ENCODE measurements at places on chromosomes 7 and 10. TPM values are rescaled to one million over a fixed set of nuclear protein-coding genes. Genes with fewer than 3 reads are reported as not detected.
A peak's percentile ranks its signal among the peaks of the same experiment; 100 is the strongest.

DNA sequence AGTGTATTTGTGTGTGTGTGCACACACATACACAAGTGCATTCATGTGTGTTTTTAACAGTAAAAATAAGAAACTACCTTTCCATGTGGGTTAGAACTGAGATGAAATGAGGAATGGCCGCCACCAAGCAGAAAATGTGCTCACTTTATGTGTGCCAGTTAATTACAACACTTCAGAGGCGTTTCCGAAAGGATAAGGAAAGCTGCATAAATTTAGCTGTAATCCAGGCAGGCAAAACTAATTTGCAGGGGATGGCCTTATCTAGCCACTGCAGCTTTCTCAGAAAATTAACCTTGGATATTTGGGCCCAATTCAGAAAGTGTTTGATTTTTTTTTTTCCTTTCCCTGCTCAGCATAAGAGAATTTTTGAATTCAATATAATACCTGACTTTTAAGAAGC lies 328.8 kb upstream of the PHF14 start:
- no peak for DNase-seq
- no peak overlapping the region for H3K27ac ChIP-seq
- H3K4me3 ChIP-seq, result no peak overlapping the region
- no peaks in the 10 kb centered on the region for H3K36me3 ChIP-seq
- no peaks in the 10 kb centered on the region for H3K4me1 ChIP-seq

The SAP25 gene
- total RNA-seq, result 10.1 TPM

The AGAP5 gene
- 8.4 TPM for total RNA-seq

The PROSER2 gene
- 13.4 TPM for total RNA-seq

- H3K27me3 ChIP-seq, result no peaks in the 10 kb centered on the region
- peak overlapping the region; percentile 92 for H3K27ac ChIP-seq
- H3K36me3 ChIP-seq, result no peaks in the 10 kb centered on the region
- H3K4me1 ChIP-seq, result no peaks in the 10 kb centered on the region
- DNase-seq, result no peak
Observed at GRCh38 chr10:37975401-37975991, 951 bp downstream of the ZNF25 start.

DNA sequence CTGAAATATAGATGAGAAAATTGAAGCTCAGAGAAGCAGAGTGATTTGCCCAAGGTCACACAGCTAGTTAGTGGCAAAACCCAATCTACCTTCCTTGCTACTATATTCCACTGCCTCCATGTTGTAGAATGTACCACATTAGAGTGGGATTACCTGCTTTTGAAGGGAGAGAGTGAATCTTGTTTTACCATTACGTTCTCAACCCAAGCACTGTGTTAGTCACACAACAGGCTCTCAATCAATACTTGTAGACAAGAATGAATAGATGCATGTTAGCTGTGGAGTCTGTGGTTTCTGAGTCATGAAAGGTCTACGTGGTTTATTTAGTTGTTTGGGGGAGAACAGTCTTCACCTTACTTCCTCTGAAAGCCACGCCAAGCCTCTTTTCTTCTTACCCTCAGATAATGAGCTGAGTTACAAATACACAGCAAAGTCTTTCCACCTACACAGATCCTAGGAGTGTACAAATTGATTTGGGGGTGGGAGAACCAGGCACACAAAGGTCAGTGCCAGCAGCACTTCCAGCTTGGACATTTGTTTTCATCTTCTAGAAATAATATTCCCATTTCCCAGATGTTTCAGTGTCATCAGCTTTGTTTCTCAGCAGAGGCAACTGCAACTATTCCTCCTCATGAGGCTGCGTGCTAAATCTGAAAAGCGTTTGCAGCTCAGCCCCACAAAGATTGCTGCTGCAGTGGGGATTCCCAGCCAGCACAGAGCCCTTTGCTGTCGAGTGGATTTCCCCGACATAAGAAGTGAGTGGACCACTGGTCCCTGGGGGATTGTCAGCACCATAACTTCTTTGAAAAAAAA lies 71.5 kb upstream of the ADO start:
- H3K36me3 ChIP-seq, result no peaks in the 10 kb centered on the region
- no peaks in the 10 kb centered on the region for H3K27me3 ChIP-seq
- DNase-seq, result no peak
- H3K4me3 ChIP-seq, result no peak overlapping the region
- no peaks in the 10 kb centered on the region for H3K4me1 ChIP-seq

GRCh38 chr10:92131275-92131820 lies 159.5 kb downstream of the CPEB3 start:
- no peak overlapping the region for H3K27ac ChIP-seq
- no peaks in the 10 kb centered on the region for H3K4me1 ChIP-seq
- no peaks in the 10 kb centered on the region for H3K27me3 ChIP-seq
- no peak overlapping the region for H3K4me3 ChIP-seq
- no peak for DNase-seq

DNA sequence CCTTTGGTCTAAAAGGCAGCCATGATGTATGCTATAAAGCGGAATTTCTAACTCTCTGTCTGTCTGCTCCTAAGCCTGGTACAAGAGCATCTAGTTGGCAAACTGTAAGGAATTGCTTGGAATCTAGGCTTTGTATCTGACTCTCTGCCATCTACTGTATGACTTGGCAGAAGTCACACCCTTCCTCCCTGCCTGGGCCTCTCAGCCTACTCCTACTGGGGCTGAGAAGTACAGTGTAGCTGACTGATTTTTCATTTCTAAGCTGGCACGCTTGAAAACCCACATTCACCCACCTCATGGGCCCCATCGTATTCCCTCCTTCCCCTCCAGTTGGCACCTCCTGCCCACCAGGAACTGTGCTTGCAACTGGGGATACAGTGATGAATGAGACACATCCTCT lies 435.2 kb downstream of the PLXNA4 start:
- H3K36me3 ChIP-seq, result no peaks in the 10 kb centered on the region
- no peak overlapping the region for H3K27ac ChIP-seq
- no peak overlapping the region for H3K4me3 ChIP-seq
- no peaks in the 10 kb centered on the region for H3K4me1 ChIP-seq
- DNase-seq, result no peak

The PAPOLB gene
- 0.36 TPM for total RNA-seq

DNA sequence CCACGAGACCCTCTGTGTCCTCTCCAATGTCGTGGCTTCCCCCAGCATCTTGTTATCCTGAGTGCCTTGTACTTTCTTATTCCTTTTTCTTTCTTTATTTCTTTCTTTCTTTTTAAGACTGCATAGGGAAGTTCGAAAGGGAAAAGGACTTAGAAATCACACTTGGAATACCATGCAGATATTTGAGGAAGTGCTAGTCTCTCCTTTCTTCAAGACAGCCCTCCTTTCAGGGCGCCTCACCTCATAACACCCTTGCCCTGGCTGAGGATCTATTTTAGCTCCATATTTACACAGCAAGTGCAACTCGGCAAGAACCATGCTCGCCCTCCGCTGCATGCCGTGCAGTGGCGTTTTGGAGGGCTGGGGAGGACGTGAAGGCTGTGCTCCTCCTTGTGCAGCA lies 232.3 kb upstream of the GLI3 start:
- no peaks in the 10 kb centered on the region for H3K4me1 ChIP-seq
- no peak overlapping the region for H3K4me3 ChIP-seq
- H3K27me3 ChIP-seq, result no peaks in the 10 kb centered on the region
- DNase-seq, result no peak

GRCh38 chr7:52154382-52154781 lies 837.8 kb upstream of the COBL start:
- H3K4me1 ChIP-seq, result no peaks in the 10 kb centered on the region
- no peak for DNase-seq
- H3K27ac ChIP-seq, result no peak overlapping the region
- H3K27me3 ChIP-seq, result no peaks in the 10 kb centered on the region
- H3K4me3 ChIP-seq, result no peak overlapping the region

- H3K36me3 ChIP-seq, result no peaks in the 10 kb centered on the region
- no peaks in the 10 kb centered on the region for H3K4me1 ChIP-seq
- H3K27me3 ChIP-seq, result no peaks in the 10 kb centered on the region
- no peak for DNase-seq
Observed at GRCh38 chr10:57785068-57785467, 482.6 kb downstream of the IPMK start.

DNA sequence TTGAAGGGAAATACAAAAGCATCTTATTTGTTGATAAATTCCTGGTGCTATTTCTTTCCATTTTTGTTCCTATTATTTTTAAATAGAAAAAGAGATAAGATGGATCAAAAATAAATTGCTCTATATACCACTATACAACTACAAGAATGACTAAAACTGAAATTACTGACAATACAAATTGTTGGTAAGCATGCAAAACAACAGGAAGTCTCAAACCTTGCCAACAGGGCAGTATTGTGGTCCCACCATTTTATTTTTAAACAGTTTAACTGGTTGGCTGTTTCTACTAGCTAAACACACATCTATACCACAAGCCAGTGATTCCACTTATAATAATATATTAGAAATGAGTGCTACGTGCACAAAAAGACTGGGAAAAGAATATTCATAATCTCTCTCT lies 213.0 kb downstream of the JAZF1 start:
- no peak overlapping the region for H3K27ac ChIP-seq
- H3K36me3 ChIP-seq, result no peaks in the 10 kb centered on the region
- no peak for DNase-seq

The NT5C2 gene
- 60.5 TPM for total RNA-seq

DNA sequence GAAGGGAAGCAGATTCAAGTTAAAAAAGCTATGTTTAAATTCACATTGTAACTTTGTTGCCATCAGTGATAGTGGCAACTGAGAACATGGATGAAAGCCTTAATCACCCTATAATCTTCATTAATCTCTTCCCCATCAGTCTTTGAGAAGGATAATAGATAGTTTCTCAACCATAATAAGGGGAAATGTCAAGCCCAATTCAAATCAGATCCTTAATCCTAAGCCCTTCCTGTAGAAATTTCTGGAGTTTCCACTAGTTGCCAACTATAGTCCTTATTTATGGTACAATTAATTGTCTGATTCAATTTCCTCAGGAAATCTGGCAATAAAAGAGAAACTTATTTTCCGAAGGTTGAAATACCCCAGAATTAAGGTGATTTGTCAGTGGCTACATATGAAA lies 431.8 kb downstream of the ZWINT start:
- H3K27me3 ChIP-seq, result no peaks in the 10 kb centered on the region
- no peaks in the 10 kb centered on the region for H3K36me3 ChIP-seq
- H3K4me3 ChIP-seq, result no peak overlapping the region
- no peak overlapping the region for H3K27ac ChIP-seq
- no peaks in the 10 kb centered on the region for H3K4me1 ChIP-seq

DNA sequence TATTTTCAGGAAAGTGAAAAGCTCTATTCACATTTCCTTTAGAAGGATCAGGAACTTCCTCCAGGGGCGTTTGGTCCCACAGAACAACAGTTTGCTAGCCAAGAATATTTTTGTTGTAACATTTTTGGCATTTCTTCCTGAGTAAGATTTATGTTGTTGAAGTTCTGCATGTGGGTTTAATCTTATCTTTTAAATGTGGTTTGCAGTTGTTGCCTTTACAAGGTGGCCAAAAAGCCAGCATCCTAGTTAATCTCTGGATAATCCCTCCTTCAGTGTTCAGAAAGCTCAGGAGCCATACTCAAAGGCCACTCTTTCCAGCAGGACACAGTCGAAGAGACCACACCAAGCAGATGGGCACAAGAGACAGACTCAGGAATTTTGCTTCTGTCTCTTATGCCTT lies 30.0 kb downstream of the SLC26A4 start:
- H3K27me3 ChIP-seq, result no peaks in the 10 kb centered on the region
- no peaks in the 10 kb centered on the region for H3K36me3 ChIP-seq
- H3K27ac ChIP-seq, result no peak overlapping the region
- H3K4me1 ChIP-seq, result no peaks in the 10 kb centered on the region
- H3K4me3 ChIP-seq, result no peak overlapping the region

DNA sequence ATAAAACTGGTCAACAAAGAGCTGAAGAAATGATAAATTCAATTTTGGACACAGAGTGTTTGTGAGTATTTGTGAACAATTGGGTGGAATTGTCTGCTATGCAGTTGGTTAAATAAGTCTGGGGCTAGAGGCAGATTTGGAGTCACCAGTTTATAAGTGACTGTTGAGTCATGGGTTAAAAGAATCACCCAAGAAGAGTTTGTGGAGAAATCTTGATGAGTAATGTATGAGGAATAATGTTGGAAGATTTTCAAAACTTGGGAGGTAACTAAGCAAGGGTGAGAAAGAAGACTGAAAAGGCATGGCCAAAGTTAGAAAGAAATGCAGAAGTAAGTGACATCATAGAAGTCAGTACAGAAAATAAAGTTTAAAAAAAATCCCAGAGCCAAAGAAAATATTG lies 750.7 kb downstream of the MAGI2 start:
- H3K27me3 ChIP-seq, result no peaks in the 10 kb centered on the region
- no peak for DNase-seq
- H3K4me3 ChIP-seq, result no peak overlapping the region
- no peak overlapping the region for H3K27ac ChIP-seq
- H3K4me1 ChIP-seq, result no peaks in the 10 kb centered on the region

GRCh38 chr10:76428551-76429367 lies 997.3 kb downstream of the LRMDA start:
- no peaks in the 10 kb centered on the region for H3K36me3 ChIP-seq
- H3K4me3 ChIP-seq, result no peak overlapping the region
- no peak for DNase-seq
- no peaks in the 10 kb centered on the region for H3K27me3 ChIP-seq

GRCh38 chr10:113775686-113776294 lies 24.3 kb downstream of the PLEKHS1 start:
- DNase-seq, result no peak
- no peaks in the 10 kb centered on the region for H3K27me3 ChIP-seq
- H3K27ac ChIP-seq, result no peak overlapping the region
- no peak overlapping the region for H3K4me3 ChIP-seq
- H3K4me1 ChIP-seq, result no peaks in the 10 kb centered on the region

- no peaks in the 10 kb centered on the region for H3K4me1 ChIP-seq
- H3K27me3 ChIP-seq, result no peaks in the 10 kb centered on the region
- H3K4me3 ChIP-seq, result no peak overlapping the region
- H3K27ac ChIP-seq, result no peak overlapping the region
- no peaks in the 10 kb centered on the region for H3K36me3 ChIP-seq
Observed at GRCh38 chr7:3892157-3892556, 591.1 kb downstream of the SDK1 start.

The PON1 gene
- 0.10 TPM for total RNA-seq

- peaks cover 5% of the 10 kb centered on the region for H3K4me1 ChIP-seq
- no peak for DNase-seq
- H3K27ac ChIP-seq, result peak overlapping the region; percentile 69
- H3K4me3 ChIP-seq, result peak overlapping the region; percentile 74
Observed at GRCh38 chr7:112790586-112791003, 402 bp upstream of the TMEM168 start.

The CPA2 gene
- 3.5 TPM for total RNA-seq

All from ovary (tissue), 10 donors.